Iris pigment epithelial cell (primary cell): ENCODE measurements at places on chromosomes 1 and 21.

DNA sequence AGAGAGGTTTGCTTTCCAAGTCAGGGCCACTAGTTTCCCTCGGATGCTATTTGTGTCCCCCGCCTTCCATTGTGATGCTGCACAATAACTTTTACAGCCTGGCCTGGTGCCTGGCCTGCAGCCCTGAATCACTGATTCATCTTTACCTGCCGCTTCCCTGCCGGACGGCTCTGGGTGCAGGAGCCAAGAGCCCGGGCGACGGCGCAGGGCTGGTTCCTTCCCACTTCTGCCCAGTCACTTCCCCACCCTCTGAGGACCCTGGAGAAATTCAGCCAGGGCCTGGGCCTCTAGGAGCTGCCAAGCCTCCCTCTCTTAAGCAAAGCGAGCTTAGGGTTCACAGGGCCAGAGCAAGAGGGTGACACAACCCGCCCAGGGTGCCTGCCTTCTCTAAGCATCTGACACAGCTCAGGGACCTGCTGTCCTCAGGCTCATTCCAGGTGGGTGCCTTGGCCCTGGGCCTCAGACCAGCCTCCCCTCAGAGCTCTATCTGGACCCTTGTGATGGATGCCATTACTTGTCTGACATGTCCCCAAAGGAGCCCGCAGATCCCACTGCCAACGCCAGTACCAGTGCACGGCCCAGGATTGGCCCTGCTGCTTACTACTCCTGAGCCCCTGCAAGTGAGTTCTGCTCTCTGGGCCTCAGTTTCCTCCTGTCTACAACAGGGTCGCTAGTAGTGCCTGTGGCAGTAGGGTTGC lies 381.0 kb upstream of the VAMP3 start:
- no peak for DNase-seq

DNA sequence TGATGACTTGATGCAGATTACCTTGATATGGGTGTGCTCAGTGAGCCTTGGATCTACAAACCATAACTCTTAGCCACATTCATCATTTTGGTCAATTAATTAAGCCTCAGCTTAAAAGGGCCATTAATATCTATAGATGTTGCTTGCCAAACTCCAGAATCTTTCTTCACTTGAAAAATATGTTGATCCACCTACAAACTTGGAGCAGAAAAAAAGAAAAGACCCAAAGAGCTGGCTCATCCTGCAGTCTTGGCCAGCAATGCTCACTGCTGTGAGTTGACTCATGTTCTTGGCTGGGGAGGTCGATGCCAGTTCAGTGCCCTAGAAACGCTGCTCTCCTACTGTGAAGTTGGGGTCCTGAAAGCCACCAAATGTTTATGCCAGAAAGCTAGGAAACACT lies 75.4 kb downstream of the DPT start:
- peak; percentile 14 for DNase-seq

DNA sequence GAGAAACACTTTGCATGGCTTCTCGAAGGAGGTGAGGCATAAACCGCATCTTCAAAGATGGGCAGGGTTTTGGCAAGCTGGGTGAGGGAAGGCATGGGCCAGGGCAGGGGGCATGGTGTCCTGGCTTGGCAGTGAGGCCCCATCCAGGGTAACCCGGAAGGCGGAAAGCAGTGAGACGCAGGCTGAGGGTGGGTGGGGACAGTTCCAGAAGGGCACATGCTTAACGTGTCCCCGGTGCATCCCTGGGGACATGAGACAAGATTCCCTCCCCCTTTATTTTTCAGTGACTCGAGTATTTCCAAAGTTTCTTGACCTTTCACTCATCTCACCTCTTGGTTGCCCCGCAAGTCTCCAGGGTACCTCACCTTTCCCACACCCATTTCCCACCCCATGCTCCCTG lies 122.8 kb upstream of the SLC25A33 start:
- no peak for DNase-seq

DNA sequence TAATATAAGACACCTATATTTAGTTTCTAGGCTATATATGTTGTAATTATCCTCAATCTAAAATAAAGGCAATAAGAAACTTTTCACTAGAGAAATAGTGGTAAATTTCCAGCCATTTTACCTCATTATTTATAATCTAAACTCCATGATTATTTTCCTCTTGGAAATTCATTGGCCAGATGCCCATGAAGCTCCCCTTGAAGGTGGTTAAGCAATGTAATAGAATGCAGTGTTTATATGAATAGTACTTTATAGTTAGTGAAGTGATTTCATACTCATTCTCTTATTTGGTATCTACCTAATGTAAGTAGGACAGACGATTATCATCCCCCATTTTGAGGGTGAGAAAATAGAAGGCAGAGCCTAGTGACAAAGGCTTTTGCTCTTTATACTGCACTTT lies 26.5 kb downstream of the NFYC start:
- DNase-seq = no peak

DNA sequence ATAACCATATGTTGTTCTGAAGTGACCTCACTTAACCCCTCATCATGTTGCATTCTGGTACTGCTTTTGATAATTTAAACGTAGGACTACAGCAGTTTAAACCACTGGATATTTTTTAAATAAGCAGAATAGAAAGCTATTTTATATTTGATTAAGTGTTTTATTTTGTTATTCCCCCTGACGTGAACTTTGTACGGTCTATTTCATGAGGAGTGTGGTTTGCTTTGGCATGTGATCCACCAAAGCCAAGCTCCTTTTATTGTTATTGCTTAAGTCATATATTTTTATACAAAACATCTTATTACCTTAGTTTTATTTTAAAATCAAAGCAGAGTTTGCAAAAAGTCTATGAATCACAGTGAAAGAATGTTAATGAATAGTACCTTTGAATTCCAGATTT lies 101.4 kb upstream of the L1TD1 start:
- no peak for DNase-seq

- no peak for DNase-seq
These were observed 18.9 kb downstream of the EPB41 start for GRCh38 chr1:28933277-28933676.

- DNase-seq = peak; percentile 31
These were observed 25.1 kb upstream of the ASPM start for GRCh38 chr1:197171531-197171930.

DNA sequence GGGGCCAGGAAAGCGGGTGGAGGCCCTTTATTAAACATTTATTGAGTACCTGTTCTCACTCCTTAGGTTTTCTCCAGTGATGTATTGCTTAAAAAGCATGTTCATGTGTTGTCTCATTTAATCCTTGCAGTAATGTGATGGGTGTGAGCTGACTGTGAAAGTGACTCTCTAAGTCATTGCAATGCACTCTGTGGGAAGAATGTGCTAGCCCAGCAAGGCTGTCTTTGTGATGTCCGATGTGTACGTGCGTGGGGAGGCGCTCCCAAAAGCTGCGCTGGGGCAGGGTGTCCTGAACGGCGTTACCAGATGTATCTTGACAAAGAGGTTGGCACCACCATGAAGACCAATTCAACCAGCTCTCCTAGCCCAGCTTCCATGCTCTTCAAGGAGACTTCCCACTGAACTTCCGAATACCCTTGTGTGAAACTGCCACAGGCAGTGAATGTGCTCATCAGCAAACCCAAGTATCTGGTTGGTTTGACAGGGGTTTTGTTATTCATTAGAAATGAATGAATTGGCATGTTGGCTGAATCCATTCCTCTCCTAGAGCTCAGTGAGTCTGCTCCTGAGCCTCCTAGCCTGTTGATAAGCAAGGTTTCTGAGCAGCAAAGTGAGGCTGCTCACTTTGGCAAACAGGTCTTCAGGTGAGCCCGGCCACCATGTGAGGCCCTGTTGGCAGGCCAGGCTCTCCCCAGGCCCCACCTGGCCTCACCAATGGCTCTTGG lies 28.0 kb downstream of the NUAK2 start:
- DNase-seq = no peak

DNA sequence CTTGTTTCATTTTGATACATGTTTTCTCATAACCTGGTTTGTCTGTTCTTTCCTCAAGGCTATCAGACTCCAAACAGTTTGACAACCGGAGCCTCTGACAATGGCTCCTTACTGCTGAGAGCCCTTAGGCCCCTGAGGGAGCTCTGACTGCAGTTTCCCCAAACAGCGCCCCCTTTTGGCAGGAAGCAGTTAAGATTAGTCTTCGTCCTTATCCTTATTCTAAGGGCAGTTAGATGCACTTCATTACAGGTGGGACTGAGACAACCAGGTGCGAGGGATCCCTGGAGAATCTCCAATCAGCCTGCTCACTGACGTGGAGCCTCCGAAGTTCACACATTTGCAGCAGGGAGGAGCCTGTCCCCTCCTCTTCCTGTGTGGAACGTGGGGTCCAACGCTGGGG lies 393.1 kb downstream of the BRINP3 start:
- DNase-seq = no peak

- DNase-seq = no peak
These were observed 3.9 kb upstream of the MEF2D start for GRCh38 chr1:156504438-156504813.

GRCh38 chr1:231157311-231157710 lies 4.5 kb upstream of the TRIM67 start:
- DNase-seq = no peak

DNA sequence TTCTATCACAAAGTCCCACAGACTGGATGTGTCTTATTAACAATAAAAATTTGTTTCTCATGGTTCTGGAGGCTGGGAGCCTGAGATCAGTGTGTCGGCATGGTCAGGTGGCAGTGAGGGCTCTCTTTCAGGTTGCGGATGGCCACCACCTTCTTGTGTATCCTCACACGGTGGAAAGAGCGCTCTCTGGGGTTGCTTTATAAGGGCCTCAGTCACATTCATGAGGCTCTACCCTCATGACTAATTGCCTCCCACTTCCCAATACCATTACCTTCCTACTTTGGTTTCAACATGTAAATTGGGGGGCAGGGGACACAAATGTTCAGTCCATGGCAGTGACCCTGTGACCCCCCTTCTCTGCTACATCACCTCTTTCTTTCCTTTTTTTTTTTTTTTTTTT lies 20.7 kb upstream of the MX1 start:
- DNase-seq = no peak

DNA sequence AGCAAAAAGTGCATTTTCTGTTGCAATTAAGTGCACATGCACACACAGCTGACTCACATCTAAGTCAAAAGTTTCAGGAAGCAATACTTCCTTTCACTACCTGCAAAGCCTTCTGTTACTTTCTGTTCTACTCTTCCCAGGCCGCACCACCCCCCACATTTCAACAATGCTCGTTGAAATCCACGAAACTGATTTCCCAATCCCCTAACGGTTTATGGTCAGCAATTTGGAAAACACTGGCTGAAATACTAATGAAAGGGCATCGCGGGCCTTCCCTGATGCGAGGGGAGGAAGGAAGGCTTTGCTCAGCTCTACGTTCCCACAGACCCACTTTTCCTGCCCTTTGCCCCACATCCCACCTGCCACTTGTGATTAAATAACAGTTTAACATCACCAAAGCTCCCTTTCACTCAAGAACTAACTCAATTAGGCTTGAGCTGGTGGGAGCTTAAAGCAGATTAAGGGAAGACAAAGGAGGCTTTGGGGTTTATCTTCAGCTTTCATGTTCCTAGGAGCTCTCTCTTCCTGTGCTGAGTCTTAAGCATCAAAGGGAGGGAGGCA lies 243.2 kb upstream of the RAB4A start:
- peak; percentile 85 for DNase-seq

- DNase-seq = no peak
These were observed 168.7 kb upstream of the ETV3 start for GRCh38 chr1:157306896-157307295.

GRCh38 chr1:51482881-51483280 lies 36.2 kb downstream of the EPS15 start:
- DNase-seq = peak; percentile 32

DNA sequence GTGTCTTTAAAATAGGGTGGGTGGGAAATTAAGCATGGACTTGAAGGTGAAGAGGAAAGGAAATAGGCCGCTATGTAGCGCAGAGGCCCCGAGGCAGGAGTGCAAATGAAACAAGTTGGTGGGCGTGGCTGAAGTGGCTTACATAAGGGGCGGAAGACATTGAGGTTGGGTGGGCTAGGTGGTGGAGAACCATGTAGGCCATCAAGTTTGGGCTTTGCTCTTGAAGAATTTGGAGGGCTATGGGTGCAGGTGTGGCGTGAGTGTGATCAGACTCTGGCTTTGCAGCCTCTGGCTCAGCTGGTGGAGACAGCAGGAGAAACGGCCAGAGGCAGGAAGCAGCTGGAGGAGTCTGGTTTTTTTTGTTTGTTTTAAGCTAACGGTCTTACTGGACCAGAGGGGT lies 6.7 kb downstream of the SLFNL1 start:
- DNase-seq = no peak

- peak; percentile 54 for DNase-seq
These were observed 42.1 kb downstream of the CAMSAP2 start for GRCh38 chr1:200780545-200781369.

DNA sequence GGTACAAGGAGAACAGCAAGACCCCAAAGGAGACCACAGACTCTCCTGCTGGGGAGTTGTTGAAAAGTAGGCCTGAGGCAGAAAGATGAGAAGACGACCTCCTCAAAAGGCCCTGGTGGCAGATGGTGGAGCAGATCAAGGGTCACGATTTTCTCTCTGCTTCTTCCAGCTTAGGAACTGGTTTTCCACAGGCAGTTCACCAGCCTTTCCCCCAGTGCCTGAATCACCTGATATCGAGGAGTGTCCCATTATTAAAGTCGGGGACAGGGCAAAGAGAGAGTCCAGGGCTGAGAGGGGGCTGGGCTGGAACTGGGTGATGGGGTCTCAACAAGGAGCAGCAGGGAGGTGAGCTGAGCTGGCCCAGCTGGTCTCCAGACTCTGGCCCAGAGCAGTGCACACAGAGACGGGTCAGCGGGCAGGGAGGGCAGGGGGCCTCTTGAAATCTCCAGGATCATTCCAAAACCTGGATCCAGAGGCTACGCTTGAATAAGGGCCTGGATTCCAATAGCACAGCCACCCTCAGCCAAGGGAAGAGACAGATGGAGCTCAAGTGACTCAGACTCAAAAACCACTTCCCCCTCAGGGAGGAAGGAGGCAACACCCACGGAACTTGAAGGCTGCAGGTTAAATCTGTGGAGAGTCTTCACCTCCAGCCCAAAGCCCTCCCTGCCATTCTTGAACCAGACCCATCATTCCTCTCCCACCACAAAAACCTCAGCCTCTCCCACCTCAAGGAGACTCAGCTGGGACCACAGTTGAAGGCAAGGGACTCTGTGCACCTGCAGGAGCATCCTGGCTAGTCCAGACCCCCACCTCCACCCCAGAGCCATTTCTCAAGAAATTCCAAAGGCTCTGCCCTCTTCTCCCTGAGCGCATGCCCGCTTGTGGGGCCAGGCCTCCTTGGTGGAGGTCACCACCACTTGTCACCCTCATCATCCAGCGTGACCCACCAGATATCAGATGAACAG lies at the start of gene S100A5:
TSS of gene S100A5 (minus strand) at position 541 of the 968 bp plus-strand sequence. CDS start 743 bp downstream, outside the sequence.
- DNase-seq = no peak

DNA sequence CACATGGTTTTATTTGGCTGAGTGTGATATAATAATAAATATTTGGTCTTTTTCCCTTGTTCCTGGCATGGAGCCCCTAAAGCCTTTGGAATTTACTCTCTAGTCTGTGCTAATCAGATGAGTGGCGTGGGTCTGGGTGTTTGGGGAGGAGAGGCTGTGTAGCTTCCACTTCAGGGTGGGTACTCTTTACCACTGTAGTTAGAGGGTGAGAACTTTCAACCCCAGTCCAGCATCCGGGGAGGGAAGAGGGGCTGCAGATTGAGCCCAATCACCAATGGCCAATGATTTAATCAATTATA lies 20.0 kb downstream of the USP25 start:
- peak; percentile 56 for DNase-seq
